ENCODE measurements at places on chromosomes 16 and 17. TPM values are rescaled to one million over a fixed set of nuclear protein-coding genes. Genes with fewer than 3 reads are reported as not detected.

Gene TEKT5
- total RNA-seq, result 1.0 TPM

Gene NTN1
- total RNA-seq, result 32.8 TPM

Gene NKD1
- total RNA-seq, result 15.7 TPM

GRCh38 chr17:4204710-4205173 lies 59.0 kb downstream of the ANKFY1 start:
- DNase-seq, result peak; percentile 77

GRCh38 chr17:13024526-13025257 lies 6.9 kb upstream of the ELAC2 start:
- DNase-seq, result peak; percentile 77

DNA sequence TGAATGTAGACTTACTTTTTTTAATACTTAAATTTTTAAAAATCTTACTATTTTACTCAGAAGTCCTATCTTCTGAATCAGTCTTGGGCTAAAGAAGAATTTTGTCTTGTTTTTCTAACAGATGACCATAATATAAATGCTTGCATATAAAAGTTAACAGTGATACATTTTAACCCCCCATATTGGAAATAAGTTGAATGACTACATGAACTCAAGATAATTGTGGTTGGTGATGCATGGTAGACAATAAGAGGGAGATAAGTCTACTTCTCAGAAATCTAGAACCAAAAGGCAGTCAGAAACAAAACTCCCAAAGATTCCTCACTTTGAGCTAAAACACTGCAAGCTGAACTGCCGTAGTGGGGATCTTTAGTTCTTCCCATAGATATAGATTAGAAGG lies 868.4 kb upstream of the SOX9 start:
- DNase-seq, result no peak

DNA sequence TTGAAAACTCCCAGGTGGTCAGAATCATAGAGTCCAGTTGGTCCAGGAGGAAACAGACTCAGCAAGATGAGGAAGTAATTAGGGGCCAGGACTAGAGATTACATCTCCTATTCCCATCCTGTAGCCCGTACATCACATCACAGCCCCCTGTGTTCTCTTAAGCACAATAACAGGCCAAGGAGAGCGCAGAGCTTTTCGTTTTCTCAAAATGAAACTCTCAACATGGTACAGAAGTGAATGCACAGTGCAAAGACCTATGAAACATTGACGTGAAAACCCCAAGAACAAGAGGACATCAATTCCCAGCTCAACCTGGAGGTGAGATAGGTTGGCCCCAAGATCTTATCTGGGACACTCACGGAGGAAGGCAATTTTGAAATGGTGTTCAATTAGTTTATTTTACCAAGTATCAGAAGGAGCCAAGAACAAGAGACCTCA lies 9.0 kb downstream of the PIK3R5 start:
- DNase-seq, result no peak
